ENCODE measurements at places on chromosomes 11 and 22.
A peak's percentile ranks its signal among the peaks of the same experiment; 100 is the strongest.

- no peak for DNase-seq
These were observed 39.2 kb downstream of the HEPHL1 start for GRCh38 chr11:94060401-94060800.

GRCh38 chr11:88655196-88655595 is 317.7 kb upstream of the CTSC start:
- DNase-seq, result no peak

- no peak for DNase-seq
These were observed 70.8 kb upstream of the B3GAT1 start for GRCh38 chr11:134482865-134483264.

GRCh38 chr11:69981119-69981784 is 96.9 kb upstream of the ANO1 start:
- DNase-seq, result no peak

GRCh38 chr11:118939953-118940598 is 14.3 kb upstream of the BCL9L start:
- DNase-seq, result no peak

- no peak for DNase-seq
These were observed 27.4 kb downstream of the OTOG start for GRCh38 chr11:17574141-17575091.

GRCh38 chr11:98040061-98040808 is 980.5 kb upstream of the CNTN5 start:
- DNase-seq, result no peak

- no peak for DNase-seq
These were observed 289.5 kb downstream of the NTM start for GRCh38 chr11:131659931-131660330.

GRCh38 chr22:48795664-48796063 is 1032.0 kb downstream of the BRD1 start:
- DNase-seq, result no peak

- DNase-seq, result no peak
These were observed 81.4 kb downstream of the TIMP3 start for GRCh38 chr22:32882774-32883530.

- no peak for DNase-seq
These were observed 6.5 kb downstream of the CD248 start for GRCh38 chr11:66310324-66310723.

- no peak for DNase-seq
These were observed 88.3 kb upstream of the MTMR2 start for GRCh38 chr11:96012086-96012824.

DNA sequence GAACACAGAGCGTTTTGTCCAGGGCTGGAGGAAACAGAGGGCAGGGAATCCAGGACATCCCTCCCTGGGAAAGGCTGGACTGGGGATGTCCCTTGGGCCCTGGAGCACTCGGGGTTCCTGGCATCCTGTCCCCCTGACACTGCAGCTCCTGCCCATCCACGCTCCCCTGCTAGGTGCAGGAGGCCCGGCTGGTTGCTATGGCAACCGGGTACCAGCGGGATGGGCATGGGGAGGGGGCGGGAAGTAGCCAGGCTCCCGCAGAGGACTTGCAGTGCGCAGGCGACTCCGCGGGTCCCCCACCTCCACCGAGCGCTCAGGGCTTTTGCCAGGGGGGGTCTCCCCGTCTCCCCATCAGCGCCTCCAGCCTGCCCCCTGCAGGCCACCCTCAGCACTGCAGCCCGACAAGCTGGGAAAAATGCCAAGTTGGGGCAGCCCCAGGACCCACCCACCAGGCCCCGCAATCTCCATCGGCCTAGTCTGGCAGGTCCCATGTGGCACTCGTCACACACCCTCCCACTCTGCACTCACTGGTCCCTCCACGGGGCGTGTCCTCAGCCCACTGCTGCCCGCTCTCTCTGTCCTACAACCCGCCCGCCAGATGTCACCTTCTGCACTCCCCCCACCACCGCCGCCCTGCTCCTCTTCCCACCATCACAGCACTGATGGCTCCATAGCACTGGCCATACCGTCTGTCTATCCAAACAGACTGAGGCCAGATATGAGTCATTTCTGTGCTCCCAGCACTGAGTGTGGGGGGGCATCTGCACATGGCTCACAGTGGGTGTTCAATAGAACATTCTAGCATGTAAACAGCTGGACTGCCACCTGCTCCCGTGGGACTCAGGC is 31.5 kb downstream of the KIAA0930 start:
- DNase-seq, result peak; percentile 36

- DNase-seq, result no peak
These were observed 1188.5 kb downstream of the BRD1 start for GRCh38 chr22:48639021-48639795.

GRCh38 chr11:116207019-116207418 is 565.8 kb downstream of the BUD13 start:
- no peak for DNase-seq

DNA sequence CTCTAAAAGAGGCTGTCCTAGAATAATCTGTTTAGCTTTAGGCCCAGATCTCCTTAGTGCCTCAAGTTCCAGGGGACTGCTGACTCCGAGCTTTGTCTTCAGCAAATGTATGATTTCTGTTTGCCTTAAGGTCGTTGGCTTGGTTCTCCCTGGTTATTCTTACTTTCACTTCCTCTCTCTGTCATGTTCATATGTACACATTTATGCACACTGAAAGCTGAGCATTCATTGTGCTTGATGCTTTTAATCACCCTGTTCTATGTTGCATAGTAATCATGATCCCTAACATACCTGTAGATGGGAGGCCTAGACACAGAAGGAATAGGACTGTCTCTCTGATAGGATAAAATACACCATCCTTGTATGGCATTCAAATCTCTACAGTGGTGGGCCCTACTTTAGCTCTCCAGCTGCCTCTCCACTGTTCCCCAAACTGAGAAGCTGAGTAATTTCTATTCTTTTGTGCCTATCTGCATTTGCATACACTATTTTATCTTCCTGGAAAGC is 7.2 kb downstream of the PPFIBP2 start:
- DNase-seq, result no peak

DNA sequence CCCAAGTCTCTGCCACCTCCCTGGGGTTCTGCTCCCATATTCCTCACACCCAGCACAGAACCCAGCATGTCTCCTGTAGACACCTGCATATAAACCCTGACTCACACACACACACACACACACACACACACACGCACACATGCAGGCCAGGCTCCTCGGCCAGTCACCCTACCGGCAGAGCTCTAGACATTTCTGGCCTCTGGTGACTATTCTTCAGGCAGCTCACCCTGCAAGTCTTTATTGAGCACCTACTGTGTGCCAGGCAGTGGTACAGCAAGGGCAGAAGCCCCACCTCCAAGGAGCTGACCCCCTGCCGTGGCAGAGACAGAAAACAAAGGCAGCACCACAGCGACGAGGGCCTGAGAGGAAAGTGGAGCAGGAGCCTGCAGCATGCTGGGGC is 50.3 kb downstream of the CDKN1C start:
- no peak for DNase-seq

- DNase-seq, result peak; percentile 20
These were observed 132.4 kb downstream of the MN1 start for GRCh38 chr22:27668828-27669797.

DNA sequence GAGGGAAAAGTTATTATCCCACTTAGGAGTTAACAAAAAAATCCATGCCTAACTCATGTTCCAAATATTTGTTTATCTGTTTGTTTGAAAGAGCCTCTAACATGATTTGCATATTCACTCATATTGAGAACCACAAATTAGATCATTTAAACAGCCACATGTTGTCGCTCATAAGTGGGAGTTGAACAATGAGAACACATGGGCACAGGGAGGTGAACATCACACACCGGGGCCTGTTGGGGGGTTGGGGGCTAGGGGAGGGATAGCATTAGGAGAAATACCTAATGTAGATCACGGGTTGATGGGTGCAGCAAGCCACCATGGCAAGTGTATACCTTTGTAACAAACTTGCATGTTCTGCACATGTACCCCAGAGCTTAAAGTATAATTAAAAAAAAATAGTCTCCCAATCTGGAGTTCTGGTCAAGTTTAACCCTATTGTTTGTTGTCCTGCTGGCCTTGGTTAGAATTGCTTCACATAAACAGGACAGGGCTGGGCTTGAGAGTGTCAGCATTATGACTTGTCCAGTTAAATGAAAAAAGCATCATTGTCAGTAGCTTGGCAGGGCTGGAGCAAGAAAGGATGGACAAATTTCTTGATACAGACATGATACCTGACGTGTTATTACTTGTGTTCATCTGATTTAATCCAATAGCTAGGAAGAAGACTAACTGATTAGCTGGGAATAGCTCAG is 57.8 kb upstream of the PSMA1 start:
- no peak for DNase-seq

DNA sequence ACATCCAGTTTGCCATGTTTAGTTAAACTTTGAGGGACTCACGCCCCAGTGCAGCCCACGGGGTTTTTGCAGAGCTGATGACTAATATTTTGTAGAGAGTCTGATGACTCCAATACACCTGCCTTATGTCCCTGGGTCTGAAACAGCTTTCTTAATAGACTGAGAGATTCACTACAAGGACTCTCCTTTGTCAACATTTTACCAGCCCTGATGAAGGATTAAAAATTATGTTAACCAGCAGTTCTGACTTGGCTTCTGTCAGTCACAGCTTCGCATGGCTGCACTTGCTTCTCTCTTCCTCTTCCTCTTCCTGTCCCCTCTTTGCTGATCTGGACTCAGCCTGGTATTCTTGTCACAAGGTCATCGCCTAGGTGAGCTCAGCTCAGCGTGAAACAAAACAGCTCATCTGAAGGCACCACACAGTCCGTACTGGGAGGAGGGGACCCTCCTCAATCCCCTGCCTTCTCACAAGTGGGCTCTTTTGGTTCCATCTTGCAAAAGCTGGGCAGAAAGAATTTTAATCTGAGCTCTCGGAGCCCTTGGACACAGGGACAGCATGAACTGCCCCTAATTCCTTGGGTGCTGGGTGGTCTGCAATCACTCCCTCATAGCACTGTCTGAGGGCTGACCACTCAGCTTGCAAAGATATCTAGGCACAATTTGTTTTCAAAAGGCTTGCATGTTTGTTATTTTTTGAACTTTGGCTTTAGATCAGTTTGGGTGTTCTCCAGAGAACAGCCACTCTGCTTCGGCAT is 38.1 kb upstream of the POU2AF1 start:
- no peak for DNase-seq

- no peak for DNase-seq
These were observed 17.8 kb upstream of the CASTOR1 start for GRCh38 chr22:30307041-30307574.

GRCh38 chr11:96309016-96309642 is 33.9 kb downstream of the MAML2 start:
- DNase-seq, result no peak

DNA sequence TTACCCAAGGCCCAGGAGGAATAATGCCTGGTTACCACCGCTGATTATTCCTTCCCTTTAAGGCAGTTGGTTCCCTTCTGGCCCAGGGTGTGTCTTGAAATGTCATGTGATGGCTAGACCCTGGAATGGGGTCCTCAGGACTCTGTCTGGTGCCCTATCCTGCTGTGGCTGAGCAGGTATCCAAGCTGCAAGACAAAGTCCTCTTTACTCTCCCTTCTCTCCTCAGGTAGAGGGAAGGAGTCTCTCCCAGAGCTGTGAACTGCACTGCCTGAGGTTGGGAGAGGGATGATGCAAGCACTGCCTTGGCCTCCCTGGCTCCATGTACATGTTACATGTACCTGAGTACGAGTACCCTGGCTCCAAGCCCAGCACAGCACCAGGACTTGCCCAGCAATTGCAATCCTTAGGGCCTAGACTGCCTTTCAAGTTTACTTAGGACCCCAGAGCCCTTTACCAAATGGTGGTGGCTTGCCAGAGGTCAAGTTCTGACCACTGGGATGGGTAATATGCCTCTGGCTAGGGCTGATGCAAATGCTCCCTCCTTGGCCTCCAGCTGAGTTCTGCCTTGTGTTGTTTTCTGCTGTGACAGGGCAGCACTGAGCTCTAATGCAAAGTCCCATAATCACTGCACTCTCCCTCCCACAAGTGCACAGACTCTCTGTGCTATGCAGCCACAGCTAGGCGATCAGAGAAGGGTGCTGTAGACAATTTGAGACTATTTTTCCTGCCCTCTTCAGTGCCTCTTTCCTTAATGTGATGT is 20.7 kb upstream of the AQP11 start:
- no peak for DNase-seq

DNA sequence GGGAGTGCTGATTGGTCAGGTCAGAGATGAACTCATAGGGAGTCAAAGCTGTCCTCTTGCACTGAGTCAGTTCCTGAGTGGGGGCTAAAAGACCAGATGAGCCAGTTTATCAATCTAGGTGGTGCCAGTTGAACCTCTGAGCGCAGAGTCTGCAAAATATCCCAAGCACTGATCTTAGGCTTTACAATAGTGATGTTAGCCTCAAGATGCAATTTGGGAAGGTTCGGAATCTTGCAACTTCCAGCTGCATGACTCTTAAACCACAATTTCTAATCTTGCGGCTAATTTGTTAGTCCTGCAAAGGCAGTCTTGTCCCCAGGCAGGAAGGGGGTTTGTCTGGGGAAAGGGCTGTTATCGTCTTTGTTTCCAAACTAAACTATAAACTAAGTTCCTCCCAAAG is 92.3 kb upstream of the PARVA start:
- DNase-seq, result no peak

DNA sequence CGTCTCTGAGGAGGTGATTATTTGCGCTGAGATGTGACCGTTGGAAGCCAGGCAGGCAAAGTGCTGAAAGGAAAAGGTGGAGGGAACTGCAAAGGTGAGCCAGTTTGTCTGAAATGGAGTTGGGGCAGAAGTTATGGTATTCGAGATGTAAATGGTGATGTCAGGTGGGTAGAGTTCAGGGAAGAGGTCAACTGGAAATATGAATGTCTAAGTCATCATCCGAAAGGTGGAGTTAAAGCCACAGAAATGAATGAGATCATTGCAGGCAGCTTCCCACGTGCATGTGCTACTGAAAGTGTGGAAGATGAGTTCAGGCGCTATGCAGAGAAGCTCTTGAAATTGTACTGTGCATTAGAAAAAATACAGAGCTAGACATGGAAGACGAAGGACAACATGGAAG is 2.2 kb upstream of the BPIFC start:
- DNase-seq, result no peak

DNA sequence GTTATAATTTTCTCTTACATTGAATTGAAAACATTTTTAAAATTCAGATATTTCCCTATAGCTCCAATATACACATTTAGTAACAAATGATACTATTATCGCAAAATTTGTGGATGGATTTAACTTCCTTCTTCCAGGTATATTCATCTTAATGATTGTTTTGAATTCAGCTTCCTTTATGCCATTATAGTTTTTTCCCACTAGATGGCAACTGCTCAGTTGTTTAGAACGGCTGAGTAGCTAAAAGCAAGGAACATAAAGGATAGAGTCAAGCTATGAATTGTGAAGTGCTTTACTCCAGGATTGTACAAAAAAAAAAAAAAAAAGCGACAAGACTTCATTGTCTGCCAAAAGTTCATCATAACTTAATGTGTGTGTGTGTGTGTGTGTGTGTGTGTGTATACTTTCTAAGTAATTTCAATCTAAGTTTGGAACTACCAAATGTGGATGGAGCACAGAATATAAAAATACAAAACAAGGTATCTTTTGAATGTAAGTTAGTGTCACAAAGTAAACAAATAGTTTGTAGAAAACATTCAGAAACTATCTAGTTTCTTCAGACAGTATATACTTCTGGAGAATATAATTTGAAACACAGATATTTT is 846.4 kb downstream of the DLG2 start:
- DNase-seq, result no peak
